ENCODE measurements at places on chromosomes 6 and 20. TPM values are rescaled to one million over a fixed set of nuclear protein-coding genes. Genes with fewer than 3 reads are reported as not detected.

GRM1 gene
- 0.17 TPM for total RNA-seq

MAS1 gene
- total RNA-seq, result not detected

FAM83C gene
- not detected for total RNA-seq

BANF2 gene
- not detected for total RNA-seq

UBE3D gene
- total RNA-seq, result 12.3 TPM

HLA-DOA gene
- total RNA-seq, result 0.69 TPM

PRL gene
- total RNA-seq, result not detected

HMGCLL1 gene
- 6.3 TPM for total RNA-seq

HRH3 gene
- total RNA-seq, result 13.7 TPM

BTNL2 gene
- total RNA-seq, result not detected

DLK2 gene
- 2.2 TPM for total RNA-seq

All from glutamatergic neuron (in vitro differentiated cells).